ENCODE measurements at places on chromosomes 5 and 9.

GRCh38 chr5:68983043-68983442 is 110.8 kb upstream of the SLC30A5 start:
- DNase-seq: no peak

GRCh38 chr5:79795764-79796398 is 106.2 kb downstream of the CMYA5 start:
- DNase-seq: no peak

DNA sequence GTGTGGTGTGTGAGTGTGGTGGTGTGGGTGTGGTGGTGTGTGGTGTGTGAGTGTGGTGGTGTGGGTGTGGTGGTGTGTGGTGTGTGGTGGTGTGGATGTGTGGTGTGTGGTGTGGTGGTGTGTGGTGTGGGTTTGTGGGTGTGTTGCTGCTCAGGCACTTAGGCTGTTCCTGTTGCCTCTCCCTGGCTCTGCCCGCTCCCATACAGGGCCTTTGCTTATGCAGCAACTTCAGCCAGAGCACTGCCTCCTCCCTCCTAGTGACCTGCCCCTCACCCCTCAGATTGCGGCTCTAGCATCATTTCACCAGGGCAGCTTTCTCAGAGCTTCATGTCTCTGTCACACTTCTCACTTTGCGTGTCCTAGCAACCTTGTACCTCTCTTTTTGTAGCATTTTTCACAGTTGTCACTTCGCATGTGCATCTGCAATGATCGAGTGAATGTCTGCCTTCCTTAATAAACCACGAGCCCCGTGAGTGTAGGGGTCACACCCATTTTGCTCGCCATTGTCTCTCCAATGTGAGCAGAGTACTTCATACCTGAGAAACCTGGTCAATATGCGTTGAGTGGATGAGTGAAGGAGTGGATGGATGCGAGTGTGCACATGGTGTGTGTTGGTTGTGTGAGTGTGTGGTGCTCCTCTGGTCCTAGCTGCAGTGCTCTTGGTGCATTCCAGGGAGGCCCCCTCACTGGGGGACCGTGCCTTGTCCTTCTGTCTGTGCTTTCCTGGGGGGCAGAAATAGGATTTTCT is 167.9 kb upstream of the PANK3 start:
- DNase-seq: no peak

DNA sequence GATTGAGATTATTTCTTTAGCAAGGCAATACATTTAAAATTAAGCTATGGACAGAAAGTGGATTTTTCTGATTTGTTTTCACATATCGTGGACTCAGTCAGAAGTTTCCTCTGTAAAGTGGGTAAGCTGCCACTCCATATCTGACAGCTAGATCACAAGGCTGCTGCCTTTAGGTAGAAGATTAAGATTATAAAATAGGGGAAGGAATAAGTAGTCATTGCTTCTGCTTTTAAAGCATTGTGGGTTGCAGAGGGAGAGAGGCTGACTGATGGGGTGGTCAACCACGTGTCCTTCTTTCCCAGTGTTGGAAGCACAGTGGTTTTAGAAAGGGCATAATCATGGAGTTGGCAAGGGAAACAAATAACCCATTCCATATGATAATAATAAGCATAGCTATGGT is 74.3 kb upstream of the MOCS2 start:
- DNase-seq: no peak

- no peak for DNase-seq
These were observed 21.3 kb downstream of the WNK2 start for GRCh38 chr9:93205045-93205768.

GRCh38 chr9:97848480-97849237 is 4.4 kb upstream of the FOXE1 start:
- DNase-seq: no peak

GRCh38 chr9:37542895-37543294 is 33.3 kb downstream of the FBXO10 start:
- no peak for DNase-seq

GRCh38 chr5:122981846-122982245 is 54.7 kb downstream of the PPIC start:
- DNase-seq: no peak

DNA sequence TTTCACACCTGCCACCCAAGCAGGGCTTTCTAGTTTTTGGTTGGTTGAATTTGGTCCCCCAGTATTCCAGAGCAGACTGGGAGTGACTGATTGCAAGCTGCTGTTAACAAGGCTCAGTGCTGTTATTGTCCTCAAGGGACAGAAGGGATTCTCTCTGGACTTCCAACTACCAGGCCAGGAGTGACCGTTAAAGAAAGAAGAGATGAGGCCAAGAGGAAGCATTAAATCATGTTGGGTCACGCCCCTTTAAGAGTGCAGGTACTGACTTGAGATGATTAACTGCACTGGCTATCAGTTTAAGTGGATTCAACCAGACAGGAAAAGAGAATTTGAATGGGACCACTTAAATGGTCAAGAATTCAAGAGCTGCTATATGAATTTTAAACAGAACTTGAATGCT is 220.8 kb upstream of the PCSK5 start:
- DNase-seq: no peak

GRCh38 chr5:72255237-72255636 is 64.8 kb downstream of the MRPS27 start:
- DNase-seq: no peak

DNA sequence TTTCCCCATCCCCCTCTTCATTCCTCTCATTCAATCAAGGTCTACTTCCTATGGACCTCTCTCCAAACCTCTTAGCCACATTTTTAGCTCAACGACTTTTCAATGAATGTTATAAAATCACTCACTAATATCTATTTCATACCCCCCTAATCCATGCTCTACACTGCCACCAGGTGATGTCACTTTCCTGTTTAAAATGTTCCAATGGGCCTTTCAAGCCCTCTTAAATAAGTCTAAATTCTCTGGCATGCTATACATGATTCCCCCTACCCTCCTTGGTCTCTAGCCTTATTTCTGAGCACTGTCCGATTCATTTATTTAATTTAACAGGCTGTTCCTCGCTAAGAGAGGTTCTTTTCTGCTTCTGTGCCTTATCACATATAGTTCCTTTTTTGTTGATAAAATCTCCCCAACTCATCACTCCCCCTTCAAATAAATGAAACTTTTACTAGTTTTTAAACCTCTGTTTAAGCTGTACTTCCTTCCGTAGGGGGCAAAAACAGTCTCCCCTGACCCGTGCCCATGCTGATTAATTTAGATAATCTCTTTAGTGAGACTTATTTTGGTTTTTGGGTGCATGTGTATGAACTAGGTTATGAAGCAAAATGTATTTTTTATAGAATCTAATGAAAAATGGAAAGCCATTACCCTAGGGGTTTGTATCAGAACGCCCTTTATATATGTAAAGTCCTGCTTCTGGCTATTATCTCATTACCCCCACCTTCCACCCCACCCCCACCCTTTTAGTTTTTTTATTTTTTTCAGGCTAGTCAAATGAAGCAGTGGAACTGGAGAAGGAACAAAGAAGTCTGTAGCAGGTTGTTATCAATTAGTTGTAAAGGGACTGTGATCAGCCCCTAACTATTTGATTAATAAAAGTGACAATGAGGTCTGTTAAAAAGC is 9.0 kb downstream of the ABHD17B start:
- DNase-seq: no peak

DNA sequence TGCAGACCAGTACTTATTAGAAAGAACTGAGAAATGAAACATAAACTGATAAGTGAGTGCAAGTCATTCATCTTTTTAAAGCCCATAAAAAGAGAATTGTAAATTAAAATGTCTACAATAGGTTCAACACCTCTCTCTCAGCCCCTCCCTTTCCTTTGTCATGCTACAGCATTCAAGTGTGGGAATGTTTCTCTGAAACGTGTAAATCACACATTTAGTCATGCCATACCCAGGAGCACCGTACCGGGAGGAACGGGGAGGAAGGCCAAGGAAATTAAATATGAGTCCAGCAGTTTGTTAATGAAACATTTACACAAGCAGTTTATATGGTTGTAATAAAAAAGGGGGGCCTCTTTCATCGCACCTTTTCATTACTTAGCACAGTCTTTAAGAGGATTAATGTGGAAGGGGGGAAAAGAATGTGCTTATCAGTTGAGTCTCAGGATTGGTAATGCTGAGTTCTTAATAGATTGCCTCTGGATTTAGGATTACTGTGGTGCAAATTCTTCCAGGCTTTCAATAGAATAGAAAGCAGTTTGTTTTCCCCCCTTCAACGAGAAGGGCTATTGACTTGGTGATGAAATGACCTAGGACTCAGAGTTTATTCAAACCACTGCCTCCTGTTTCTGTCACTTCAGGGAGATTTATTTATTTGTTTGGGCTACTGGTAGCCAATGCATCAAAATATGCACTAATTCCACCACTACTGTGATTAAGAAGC is 176.0 kb upstream of the ZNF608 start:
- DNase-seq: no peak

DNA sequence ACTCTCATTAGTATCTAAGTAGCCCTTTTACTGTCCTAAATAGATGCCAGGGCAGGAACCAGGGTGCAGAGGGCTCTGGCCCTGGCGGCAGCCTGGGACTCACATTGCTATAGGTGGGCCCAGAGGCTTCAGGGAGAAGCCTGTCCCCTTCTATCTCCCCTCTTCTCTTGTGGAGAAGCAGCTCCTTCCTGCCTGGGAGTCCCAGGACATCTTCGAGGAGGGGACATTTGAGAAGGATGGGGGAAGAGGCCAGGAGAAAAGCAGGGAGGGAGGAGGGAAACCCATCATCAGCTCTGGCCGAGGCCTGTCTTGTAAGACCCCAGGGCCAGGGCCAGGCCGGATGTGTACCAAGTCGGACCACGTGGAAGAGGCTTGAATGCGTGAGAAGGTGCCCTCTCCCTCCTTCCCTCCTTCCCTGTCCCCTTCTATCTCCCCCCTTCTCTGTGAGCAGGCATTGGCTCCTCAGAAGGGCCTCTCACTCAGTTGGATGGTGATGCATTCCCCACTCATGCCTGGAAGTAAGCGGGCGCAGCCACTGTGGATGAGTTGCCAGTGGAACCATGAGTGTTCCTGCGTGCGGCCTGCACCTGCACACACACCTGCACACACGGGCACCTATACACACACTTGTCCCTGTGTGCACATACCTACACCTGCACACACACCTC is 20.7 kb upstream of the LPCAT1 start:
- DNase-seq: no peak

DNA sequence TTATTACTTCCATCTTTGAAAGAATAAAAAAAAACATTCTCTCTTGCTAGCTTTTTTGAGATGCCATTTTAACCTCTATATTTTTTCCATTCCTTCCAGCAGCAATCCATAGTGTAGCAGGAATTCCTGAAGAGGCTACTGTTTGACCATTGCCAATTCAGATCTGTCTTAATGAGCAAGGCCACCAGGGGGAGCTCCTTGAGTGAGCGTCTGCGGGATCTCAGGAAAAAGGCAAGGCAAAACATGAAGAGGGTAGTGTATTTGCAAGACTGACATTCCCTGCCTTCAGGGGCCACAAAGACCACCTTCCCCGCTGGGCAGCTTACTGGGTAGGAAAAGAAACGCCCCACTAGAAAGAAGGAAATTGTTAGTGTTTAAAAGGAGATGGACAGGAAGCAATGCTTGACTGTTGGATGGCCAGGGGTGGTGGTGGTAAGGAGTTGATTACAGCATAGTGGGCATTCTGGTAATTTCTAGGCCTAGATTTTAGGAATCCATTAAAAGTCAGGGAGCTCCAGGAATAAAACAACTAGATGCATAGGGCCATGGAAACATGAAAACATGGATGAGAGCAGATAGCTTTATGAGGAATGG is 206.6 kb upstream of the HAPLN1 start:
- DNase-seq: peak; percentile 3

DNA sequence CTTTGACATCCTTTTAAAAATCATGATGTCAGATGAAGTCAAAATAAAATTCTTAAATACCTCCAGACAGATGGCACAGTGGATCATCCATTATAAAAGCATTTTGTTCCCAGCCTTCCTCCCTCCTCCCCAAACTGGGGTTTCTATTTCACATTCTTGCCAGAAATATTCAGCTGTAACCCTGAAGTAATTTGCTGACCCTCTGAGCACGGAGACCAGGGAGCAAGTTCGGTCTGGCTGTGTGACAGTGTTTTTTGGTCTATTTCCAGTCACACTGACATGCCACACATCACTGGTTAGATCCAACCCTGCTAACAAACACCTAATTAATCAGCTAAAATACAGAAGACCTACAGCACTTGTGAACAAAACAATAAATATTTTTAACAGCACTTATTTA is 126.2 kb upstream of the DMRT1 start:
- DNase-seq: no peak

GRCh38 chr5:137216976-137217598 is 282.0 kb downstream of the SPOCK1 start:
- DNase-seq: no peak

- no peak for DNase-seq
These were observed 145.3 kb upstream of the PAPPA start for GRCh38 chr9:116008278-116008677.

DNA sequence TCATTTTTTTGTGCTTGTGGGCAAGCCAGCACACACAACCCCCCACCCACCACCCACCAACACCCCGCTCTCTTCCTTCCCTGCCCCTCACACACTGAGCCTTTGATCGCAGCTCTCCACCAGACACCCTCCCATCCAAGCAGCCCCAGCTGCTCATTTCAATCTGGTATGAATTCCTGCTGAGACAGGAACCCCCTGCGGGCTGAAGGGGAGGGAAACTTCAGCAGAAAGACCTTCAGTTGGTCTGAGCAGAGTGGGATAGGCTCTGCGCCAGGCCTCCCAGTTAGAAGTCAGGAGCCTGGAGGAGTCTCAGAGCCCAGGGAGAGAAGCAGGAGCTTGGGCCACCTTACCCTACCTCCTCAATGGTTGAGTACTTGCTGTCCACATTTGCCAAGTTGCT is 7.2 kb downstream of the PCDHGC5 start:
- no peak for DNase-seq

DNA sequence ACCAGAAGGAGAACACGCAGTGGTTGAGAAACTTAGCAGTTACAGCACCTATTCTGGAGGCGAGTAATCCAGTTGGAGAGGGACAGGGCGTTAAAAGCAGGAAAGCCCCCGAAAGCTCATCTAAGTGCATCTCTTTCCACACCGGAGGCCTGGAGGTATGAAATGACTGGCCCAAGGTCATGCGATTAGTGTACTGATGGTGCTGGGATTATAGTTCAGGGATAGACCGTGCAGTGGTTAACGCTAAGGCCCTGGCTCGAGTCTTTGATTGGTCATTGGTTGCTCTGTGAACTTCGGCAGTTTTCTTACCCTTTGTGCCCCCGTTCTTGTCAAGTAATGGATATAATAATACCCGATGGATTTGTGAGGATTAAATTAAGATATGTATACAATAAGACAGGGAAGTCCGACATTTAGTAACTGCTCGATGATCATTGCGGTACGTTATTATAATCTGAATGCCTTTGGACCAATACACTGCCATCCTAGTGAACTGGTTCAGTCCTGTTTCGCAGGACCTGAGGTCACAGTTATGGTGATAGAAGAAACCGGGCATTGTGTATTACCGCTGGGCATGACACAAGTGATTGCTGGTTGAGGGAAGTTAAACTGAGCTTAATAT is 960 bp downstream of the CANX start:
- DNase-seq: peak; percentile 8

- DNase-seq: no peak
These were observed 9.5 kb downstream of the GM2A start for GRCh38 chr5:151262532-151262931.

GRCh38 chr9:135563039-135563476 is 1.5 kb downstream of the PAEP start:
- no peak for DNase-seq

- DNase-seq: no peak
These were observed 27.7 kb downstream of the YIPF5 start for GRCh38 chr5:144142824-144143162.
